Neural crest cell (in vitro differentiated cells): ENCODE measurements at places on chromosomes 7 and 10. TPM values are rescaled to one million over a fixed set of nuclear protein-coding genes. Genes with fewer than 3 reads are reported as not detected.

DNA sequence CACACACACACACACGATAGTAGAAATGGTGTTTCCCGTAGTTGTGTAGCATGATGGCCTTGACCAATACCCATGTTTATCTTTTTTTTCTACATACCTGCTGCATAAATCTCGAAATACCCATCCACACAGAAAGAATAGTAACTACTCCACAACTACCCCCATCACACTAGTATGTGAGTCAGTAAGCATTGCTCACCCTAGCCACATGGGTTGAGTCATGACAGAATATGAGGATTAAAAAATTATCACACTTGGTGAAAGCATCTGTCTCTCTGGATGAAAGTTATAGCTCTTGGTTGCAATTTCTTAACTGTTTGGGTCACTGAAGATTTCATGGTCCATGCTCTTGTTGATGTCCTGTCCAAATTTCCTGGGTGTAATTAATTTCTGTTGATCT, 103.4 kb upstream of the MDFIC start:
- no peaks in the 10 kb centered on the region for H3K4me1 ChIP-seq
- no peaks in the 10 kb centered on the region for H3K27me3 ChIP-seq
- DNase-seq: no peak
- H3K4me3 ChIP-seq: no peak overlapping the region

- H3K4me1 ChIP-seq: peaks cover 53% of the 10 kb centered on the region
- no peak overlapping the region for H3K4me3 ChIP-seq
- no peak for DNase-seq
- no peaks in the 10 kb centered on the region for H3K27me3 ChIP-seq
Measured at GRCh38 chr10:121694966-121695643, 96.9 kb upstream of the FGFR2 start.

DNA sequence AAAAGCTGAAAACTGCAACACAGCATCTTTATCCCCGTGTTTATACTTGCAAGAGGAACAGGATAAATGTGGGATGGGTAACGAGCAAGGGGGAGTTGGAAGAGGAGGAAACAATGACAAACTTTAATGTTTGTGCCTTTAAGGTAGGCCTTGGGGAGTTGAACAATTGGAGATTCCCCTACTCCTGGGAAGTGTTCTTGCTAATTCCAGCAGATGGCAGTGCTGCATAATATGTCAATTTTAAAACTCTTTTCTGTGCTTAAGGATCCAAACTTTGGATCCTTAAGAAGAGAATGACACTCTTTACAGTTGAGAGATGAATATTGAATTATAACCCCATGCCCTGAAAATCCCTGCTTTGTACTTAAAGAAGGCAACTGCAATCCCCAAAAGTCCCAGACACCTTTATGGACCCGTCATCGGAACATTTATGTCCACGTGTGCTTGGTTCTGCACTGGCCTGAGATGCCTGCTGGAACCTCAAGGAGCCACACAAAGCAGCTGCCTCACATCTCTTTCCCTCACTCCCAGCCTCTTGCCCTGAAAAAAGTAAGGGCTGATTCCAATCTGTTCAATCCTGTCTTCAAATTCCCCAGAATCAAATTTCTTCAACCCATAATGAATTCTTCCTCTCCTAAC, 12.0 kb downstream of the IFIT5 start:
- peaks cover under 1% of the 10 kb centered on the region for H3K36me3 ChIP-seq
- no peaks in the 10 kb centered on the region for H3K4me1 ChIP-seq
- no peak overlapping the region for H3K4me3 ChIP-seq
- no peak overlapping the region for H3K27ac ChIP-seq
- peak; percentile 12 for DNase-seq

- peaks cover 6% of the 10 kb centered on the region for H3K4me1 ChIP-seq
- H3K4me3 ChIP-seq: no peak overlapping the region
- H3K27me3 ChIP-seq: peaks cover 11% of the 10 kb centered on the region
Measured at GRCh38 chr7:131527456-131527855, 29.0 kb downstream of the PODXL start.

Gene NCF1
- total RNA-seq: not detected in 2 replicates

Gene CYP2W1
- total RNA-seq: not detected in 2 replicates
